Stimulated activated CD4-positive, alpha-beta T cell treated with anti-CD3 and anti-CD28 coated beads, Interleukin-15, amount 100 ng/mL, for 1 hour (primary cell): ENCODE measurements at places on chromosomes 3 and 15.

DNA sequence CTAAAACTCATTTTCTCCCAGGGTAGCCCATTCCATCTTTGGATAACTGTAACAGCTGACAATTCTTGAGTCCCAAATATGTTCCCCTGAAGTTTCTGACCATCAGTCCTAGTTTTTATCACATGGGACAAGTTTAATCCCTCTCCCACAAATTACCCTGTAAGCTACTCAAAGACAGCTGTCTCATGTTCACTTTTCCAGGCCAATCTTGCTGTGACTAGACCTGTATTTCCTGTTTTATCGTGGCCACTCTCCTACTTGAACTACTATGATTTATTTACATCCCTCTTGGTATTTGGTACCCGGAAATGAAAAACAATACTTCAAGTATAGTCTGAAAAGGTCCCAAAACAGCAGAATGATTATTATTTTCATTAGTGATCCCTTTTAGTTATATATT lies 95.1 kb upstream of the MEX3B start:
- no peak for DNase-seq

GRCh38 chr3:55445551-55445950 lies 41.6 kb downstream of the WNT5A start:
- no peak for DNase-seq

DNA sequence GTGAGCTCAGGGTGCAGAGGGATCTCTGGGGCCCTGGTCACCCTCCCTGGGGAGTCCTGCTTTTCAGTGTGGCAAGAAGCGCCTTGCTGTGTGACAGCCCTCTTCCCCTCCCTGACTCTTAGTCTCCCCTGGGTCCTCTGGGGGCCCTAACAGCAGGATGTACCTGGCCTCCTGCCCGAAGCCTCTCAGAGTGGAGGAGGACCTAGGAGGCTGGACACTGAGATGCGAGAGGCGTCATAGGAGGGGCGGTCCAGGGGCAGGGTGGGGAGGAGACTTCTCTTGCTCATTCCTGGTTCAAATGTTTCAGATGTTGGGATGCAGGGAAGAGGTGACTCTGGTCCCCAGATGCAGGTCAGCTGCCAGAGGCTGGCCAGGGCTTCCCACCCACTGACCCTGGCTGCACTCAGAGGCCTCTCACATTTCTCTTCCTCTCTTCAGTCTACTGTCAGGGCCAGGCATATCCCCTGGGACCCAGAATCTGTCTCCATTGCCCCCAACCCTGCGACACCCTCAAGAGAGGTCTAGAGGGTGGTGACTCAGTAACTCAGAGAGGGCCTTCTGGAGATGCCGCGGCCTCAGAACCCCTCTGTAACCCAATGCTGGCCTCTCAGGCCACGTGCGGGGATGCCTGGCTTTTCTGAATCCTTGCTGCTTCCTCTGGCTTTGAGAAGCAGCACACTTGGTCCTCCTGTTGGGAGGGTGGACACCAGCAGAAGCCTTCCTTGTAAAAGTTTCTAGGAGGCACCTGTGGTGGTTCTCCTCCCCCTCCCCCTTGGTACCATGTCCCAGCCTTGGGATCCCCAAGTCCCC lies 25.9 kb downstream of the SNX33 start:
- no peak for DNase-seq

- DNase-seq: no peak
Observed at GRCh38 chr3:156382458-156383346, 172.2 kb downstream of the SSR3 start.

DNA sequence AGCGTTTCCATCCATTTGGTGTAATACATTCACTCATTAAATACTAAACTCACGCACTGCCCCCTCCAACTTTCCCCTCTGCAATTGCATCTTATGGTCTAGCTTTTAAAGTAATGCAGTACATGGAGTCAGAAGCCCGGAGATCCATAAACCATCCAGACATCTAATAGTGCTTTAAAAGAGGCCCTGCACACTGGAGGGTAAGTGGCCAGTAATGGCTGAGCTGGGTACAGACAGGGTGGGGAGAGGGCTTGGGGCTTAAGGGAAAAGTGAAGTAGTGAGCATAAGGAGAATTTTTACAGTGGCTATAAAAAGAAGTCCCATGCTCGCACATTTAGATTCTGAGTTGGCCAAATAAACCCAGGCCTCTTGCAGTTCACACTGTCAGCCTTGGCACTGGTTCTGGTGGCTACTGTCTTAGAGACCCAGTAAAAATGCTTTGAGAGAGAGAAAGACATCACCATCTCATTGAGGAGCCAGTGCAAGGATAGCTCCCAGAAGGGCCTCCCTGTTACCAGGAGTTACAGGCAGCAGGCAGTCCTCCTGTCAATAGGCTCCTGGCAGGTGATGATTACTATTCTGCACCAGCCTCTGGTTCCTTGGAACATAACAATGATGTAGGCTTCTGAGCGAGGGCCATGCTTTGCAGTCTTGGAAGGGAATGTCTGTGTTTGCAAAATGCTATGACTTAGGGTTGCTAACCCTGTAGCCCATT lies 112.6 kb upstream of the NEO1 start:
- no peak for DNase-seq

DNA sequence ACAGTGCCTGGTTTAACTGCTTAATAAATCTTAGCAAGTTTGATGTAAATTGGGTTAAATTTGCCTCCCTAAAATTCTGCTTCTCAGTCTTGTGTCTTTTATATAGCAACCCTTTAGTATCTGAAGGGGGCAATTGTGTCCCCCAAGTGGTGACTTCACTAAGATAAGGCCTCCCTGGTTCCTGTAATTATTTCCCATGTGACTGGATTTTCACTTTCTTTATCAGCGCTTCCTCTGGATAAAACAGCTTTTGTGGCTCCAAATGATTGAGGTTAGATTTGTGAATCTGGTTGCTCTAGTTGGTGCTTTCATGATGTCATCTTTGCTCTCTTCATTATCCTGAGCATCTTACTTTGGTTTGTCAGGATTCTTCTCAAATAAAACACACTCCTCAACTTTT lies 334.3 kb upstream of the CTDSPL start:
- no peak for DNase-seq

DNA sequence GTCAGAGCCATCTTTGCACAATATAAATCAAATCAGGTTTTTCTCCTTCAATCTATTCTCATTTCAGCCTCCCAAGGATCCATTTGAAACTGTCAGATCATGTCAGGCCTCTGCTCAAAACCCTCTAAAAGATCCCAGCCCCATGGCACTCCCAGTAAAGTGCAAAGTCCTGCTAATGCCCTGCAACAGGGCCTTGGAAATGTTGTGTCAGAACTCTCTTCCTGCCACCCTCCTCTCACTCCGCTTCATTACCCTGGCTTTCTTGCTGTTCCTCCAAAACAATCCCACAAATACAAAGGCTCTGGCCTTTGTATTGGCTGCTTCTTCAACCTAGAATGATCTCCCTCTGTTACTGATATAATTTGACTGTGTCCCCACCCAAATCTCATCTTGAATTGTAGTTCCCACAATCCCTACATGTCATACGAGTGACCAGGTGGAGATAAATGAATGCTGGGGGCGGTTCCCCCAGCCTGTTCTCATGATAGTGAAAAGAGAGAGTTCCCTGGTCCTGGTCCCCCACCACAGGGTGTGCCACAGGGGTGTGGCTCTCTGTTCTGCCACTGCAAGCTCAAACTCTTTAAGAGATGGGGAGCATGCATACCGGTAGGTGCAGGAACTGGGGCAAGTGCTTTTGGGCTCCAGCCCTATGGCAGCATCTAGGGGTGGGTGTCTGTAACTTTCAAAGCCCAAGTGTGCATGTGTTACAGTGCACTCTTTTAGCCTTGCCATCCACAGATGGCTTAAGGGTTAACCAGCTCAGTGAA lies 22.9 kb upstream of the TRA2B start:
- no peak for DNase-seq
